ENCODE measurements at places on chromosomes 12 and 14.

- DNase-seq: no peak
Observed at GRCh38 chr14:30822080-30822571, 52.2 kb upstream of the COCH start.

- no peak for DNase-seq
Observed at GRCh38 chr12:16504200-16504599, 101.8 kb downstream of the LMO3 start.

DNA sequence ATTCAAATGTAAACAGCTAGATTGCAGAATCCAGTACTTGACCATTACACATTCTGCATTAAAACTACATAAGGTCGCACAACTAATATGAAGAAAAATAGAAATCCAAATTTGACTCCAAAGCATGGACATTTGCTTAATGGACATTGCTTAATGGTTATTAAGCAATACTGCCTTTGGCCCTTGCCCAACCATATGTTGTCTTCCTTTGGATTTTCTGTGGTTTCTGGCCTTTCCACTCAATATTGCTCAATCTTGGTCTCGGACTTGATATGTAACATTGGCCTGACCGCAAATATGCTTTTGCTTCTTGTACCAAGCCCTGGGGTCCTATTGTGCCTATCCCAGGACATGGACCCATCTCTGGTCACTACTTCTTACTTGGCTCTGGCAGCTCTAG lies 67.2 kb downstream of the PTPRR start:
- DNase-seq: peak; percentile 76

DNA sequence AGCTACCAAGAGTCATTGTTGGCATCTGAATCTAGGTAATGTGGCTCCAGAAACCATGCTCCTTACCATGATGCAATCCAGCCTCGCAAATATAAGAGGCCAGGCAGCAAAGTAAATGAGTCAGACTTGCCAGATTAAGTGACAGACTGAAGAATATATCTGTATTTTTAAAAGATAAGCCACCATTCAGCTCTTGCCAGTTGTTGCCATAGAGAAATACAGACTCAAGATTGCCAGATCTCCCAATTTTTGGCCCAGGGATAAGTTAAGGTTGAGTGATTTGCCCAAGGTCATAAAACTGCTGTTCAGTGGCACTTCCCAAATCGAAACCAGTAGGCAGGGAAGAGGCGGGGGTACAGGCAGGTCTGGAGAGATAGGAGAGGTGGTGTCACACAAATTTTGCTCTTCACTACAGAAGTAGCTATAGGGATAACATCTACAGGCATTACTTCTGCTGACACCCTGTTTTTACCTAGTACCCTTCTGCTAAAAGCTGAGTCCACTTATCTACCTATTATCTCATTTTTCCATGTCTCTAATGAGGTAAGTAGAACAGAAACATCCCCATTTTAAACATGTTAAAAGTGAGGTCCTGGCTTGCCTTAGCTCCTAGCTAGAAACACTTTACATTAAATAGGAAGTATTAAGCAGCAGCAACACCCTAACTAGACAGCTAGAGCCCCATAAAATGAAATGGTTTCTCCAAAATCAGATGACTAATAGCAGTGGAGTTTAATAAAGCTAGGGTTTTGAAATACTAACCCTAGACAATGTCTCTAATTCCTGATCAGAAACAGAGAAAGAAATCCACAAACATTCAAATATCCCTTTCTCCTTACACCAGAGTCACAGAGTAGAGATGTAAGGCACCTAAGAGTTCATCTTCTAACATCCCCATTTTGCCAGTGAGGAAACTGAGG lies 19.5 kb downstream of the DCAF5 start:
- DNase-seq: no peak

GRCh38 chr14:96363751-96364336 lies 518 bp downstream of the GSKIP start:
- no peak for DNase-seq

DNA sequence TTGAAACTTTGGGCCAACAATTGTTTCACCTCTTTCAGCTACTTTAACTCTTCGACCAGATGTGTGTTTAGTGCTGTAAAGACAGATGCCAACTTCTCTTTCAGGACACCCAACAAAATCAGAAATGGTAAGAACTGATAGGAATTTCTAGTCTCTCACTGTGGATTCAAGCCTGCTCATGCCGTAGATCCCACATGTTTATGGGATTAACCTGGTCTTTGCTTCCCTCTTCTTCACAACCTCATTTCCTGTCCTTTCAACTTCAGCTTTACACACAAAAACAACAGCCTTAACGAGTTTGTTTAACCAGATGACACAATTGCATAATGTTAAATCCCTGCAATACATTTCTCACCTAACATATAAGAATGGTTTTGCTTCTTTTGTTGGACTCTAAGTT lies 1031.9 kb upstream of the LRFN5 start:
- no peak for DNase-seq

DNA sequence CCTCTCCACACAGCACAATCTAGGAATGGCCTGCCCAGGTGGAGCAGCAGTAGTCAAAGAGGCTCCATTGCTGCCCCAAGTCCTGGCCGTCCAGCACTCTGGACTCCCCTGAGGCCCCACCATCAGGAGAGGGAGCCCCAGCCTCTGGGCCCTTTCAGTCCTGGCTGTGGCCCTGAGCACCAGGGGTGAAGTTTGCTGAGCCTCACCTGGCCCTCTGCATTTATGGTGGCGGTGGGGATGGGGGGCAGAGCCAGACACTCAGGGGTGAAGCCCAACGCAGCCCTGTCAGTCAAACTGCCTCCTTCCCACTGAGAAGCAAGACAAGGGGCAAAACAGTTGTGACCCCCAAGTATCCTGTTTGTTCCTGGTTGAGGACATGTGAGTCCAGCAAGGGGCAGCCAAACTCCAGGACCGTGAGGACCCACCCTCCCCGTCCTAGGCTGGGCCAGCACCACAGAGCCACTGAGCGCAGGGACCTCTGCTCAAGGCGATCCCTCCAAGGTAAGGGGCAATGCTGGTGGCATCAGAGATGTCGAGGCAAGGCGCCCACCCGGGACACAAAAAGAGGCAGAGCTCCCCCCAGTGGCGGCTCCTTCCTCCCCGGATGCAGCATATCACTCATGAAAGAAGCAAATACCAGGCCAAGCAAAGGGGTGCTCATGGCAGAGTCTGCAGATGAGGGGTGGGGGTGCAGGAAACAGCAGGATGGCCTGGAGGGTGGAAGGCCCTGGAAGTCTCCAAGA lies 4.8 kb upstream of the AMN start:
- DNase-seq: no peak

DNA sequence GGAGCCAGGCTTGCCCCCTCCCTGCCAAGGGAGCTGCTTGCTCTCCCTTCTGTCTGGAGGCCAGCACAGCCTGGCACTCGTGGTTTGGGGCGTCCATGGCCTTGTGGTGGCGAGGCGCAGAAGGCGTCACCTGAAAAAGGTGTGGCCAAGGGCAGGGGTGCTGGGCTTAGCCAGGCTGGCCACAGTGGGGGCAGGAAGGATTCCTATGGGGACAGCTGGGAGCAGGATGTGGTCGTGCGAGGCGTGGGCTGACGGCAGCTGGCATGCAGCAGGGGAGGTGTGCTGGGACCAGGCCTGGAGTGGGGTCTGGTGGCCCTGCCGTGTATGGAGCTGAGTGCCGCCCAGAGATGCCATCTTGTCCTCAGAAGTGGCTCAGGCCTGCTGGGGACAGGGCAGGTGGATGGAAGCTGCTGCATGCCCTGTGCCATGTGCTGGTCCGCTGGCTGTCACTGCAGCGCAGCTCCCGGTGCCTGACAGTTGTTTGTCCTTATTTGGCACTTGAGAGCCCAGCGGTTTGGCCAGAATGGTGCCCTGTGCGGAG lies 30.0 kb downstream of the SH2B3 start:
- DNase-seq: no peak

GRCh38 chr12:102350070-102350469 lies 130.3 kb downstream of the IGF1 start:
- no peak for DNase-seq

DNA sequence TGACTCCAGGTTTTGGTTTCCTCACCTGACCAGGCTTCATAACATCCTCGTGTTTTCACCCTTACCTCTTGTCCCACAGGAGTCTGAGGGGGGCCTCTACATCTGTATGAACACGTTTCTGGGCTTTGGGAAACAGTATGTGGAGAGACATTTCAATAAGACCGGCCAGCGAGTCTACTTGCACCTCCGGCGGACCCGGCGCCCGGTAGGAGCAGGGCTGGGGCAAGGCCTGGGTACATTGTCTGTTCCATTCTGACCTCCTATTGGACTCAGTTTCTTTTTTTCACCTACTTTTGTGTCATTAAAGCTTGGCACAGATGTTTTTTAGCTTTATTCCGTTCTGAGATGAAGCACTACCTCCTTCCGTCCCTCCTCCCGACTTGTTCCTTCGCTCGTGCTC lies 3.4 kb downstream of the USP5 start:
- DNase-seq: no peak

DNA sequence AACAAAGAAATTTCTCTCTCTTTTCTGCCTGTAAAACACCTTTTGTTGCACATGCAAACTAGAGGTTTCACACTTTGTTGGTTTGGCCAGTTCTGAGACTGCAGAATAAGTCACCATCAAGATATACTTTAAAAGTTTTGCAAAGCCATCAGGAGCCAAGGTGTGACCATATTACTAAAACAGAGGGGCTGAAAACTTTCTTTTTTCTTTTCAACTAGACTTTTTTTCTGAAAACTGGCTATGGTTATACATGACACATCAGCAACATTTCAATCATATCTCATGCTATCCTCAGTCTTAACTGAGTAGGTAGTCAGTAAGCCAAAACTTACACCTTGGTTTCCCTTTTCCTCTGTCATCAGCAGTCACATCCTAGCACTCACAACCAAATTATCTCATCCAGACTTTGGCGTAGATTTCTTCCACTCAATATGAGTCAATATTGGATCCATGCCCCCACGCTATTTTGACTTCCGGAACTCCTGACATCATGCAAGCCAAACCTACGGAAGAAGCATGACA lies 4.1 kb upstream of the IFNG start:
- DNase-seq: no peak

DNA sequence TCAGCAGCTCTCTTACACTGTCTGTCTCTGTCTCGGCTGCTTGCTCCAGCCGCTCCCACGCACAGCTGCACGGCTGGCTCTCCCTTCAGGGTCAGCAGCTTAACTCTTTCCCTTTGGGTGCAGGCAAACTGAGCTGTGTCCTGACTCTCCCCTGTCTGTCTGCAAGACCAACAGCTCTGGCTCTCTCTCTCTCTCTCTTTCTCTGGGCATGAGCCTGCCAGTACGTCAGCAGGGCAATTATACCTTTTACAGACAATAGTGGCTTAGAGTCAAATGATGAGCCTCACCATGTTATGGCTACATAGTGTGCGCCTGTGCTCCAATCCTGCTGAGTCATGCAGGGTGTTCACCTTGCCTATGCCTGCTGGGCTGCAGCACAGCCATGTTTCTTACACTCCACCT lies 120.5 kb upstream of the DDHD1 start:
- no peak for DNase-seq

DNA sequence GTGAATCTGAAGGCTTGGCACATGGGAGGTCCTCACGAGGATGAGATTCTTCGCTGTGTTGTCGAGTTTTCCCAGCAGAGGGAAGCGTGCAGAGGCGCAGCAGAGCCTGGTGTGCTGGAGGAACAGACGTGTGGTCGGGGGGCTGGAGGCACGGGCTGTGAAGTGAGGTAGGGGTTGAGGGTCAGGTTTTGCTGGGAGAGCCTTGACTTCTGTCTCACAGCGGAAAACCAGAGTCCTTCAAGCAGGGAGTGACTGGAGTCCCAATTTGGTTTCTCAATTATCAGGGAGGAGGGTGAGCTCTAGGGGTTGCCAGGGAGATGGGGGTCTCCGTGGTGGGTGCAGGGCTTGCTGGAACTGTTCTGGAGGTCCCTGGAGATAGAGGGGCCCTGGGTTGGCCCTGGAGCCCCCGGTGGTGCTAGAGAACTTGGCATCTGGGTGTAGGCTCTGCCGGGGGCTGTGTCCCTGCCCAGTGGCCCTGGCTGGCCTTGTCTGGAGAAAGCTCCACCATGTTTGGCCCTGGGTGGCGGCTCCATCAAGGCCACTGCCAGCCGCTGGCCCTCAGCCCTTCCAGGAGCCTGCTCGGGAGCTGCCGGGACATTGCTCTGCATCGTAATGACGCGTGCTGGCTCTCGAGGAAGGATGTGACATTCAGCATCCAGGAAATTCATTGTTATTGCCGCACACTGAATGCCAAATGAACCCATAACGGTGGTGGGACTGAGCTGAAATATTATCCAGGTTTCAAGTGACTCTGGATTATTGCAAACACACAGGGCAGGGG lies 215.7 kb downstream of the KIF26A start:
- no peak for DNase-seq
